NCI-H187 treated with DMSO at 0.1 percent for 48 hours (cell line): ENCODE measurements at places on chromosomes 1 and 21.

DNA sequence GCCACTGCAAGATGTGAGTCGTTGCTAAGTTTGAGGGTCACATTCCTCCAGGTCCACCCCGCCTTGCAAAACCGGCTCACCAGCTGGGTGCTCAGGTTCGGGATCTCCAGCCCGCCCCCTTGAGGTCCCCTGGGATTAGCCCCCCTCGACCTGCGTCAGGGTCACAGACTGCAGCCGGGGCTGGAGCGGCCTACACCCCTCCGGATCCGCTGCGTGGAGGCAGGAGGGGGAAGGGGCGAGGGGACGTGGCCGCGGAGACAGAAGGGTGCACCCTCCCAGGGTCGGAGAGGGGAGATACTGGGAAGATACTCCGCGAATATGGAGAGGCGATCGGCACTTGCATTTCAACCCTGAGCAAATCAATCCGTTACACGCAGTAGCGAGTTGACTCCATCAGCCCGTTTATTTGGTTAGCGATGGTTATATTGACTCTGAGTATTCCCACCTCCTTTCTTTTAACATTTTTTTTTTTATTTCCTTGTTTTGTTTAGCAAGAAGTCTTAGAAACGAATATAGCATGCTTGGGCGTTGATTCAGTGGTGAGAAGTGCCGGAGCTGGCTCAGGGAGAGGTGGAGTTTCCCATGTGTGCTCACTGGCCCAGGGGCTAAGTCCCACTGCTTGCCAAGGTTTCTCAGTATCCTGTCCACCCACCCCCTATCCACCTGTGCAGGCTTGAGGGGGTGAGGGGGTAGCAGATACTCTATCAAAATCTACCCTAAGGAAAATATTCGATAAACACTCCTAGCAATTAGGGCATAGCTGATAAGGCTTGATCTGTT, 997 bp downstream of the IFNAR2 start:
- no peak for DNase-seq

GRCh38 chr21:30257773-30258172, 25.0 kb downstream of the KRTAP24-1 start:
- DNase-seq: no peak

DNA sequence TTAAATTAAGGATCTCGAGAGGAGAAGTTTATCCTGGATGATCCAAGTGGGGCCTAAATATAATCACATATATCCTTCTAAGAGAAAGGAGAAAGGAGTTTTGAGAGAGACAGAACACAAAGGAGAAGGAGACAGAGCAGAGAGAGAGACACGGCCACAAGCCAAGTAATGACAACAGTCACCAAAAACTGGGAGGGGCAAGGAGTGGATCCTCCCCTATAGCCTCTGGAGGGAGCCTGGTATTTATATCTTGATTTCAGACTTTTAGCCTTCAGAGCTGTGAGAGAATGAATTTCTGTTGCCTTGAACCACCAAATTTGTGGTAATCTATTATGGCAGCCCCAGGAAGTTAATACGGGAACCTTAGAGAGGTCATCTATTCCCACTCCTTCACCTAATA, 49.5 kb upstream of the CD1D start:
- DNase-seq: no peak

GRCh38 chr1:160739098-160739511, at the start of gene SLAMF7:
TSS of gene SLAMF7 (plus strand) at chr1:160739247. CDS start at chr1:160739302, 55 bp downstream.
- no peak for DNase-seq

GRCh38 chr1:47432071-47433036, 5.5 kb upstream of the FOXD2 start:
- DNase-seq: no peak

GRCh38 chr1:201072149-201072548, 40.1 kb downstream of the CACNA1S start:
- DNase-seq: no peak

DNA sequence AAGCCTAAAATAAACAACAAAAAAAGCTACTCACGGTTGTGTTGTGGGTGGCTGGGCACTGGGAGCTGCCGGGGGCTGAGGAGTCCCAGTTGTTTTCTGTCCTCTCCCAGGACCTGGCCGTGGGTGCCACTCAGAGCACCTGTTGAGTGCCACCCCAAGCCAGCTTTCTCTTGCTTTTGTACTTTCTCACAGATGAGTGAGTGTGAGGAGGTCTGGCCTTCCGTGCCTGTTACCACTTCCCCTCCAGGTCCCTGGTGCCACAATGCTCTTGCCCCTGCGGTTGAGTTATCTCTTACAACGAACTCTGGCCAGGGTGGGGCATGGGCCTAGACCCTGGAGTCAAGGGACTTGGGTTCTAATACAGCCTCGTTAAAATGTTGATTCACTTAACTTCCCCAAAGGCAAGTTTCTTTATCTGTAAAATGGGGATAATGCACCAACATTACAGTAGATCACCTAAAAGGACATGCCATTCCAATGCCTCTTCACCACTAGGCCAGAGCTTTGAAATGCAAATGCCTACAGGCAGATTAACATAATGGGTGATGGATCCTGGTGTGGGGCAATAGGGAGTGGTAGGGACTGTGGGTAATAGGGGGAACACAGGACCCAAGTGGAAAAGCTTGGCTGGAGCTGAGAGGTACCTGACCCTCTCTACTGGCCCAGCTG, at the start of gene CNR2:
Gene CNR2 (minus strand): TSS at position 151 of the 669 bp plus-strand sequence. CDS start 37,745 bp downstream, outside the sequence.
- DNase-seq: no peak

- DNase-seq: peak; percentile 59
Measured at GRCh38 chr1:50969611-50970508, at the start of gene CDKN2C. TSS of gene CDKN2C (plus strand) at chr1:50970245. CDS start at chr1:50970369, 124 bp downstream.

- DNase-seq: no peak
Measured at GRCh38 chr1:14138687-14139086, 438.7 kb downstream of the PRDM2 start.
